Kidney (tissue), 22 donors: ENCODE measurements at places on chromosomes 2 and 18.

GRCh38 chr2:118939994-118940393 is 2.0 kb upstream of the MARCO start:
- DNase-seq: no peak

- DNase-seq: no peak
Measured at GRCh38 chr2:8876628-8877027, 39.2 kb upstream of the KIDINS220 start.

DNA sequence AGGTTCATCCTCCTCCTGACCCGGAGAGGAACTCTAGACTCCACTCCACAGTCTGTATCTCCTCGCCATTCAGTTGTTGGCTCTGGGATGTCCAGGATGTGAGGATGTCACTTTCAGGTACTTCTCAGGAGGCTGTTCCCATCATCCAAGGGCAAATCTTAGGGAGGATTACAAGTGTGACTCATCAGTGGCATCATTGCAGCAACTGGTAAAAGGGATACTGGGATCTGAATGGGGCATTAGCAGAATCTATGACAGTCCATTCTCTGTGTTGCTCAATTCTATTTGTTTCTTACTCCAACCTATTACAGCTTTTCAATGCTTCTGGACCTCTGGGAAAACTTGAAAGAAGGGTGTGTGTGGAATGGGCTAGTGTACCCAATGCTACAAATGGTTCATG is 81.5 kb upstream of the FN1 start:
- no peak for DNase-seq

- DNase-seq: no peak
Measured at GRCh38 chr2:118097657-118098056, 9.4 kb downstream of the INSIG2 start.

GRCh38 chr2:189086710-189087109 is 92.9 kb downstream of the COL5A2 start:
- DNase-seq: no peak

- no peak for DNase-seq
Measured at GRCh38 chr2:62908145-62908544, 142.5 kb upstream of the OTX1 start.

DNA sequence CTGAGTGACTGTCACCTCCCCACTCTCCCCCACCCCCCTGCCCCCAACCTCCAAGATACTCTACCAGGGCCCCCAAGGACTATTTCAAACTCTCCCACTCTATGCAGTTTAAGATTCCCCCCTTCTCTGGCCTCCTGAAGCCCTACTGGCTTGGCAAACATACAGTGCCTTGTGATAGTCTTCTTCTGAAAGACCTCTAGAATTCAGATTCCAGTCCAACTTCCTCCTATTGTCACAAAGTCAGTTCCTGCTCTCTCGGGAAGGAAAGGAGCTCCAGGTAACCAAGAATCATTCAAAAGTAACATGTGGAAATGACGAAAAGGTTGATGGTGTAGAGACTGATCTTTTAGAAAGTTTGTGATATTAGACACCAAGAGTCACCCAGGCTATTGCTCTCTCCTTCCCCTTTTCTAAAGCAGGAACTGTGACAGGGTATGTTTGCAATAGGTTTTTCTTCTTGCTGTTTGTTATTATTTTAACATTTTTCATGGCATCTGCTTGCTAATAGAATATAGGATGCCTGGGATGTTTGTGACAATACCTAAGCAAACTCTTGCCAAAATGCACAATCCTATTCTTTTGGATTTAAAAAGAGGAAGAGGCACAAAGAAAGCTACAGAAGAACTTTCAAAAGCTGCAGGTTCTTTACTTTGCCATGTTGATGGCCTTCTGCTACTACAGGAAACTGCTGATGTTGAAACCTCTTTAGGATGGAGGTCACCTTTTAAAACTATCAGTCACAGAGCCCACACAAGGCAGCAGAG is 93.5 kb upstream of the MGAT4A start:
- no peak for DNase-seq

- no peak for DNase-seq
Measured at GRCh38 chr2:236359426-236360045, 95.3 kb upstream of the ASB18 start.
